ENCODE measurements at places on chromosomes 5 and 9. TPM values are rescaled to one million over a fixed set of nuclear protein-coding genes. Genes with fewer than 3 reads are reported as not detected.

Gene MAP1B
- total RNA-seq: 587 TPM

Gene DRD1
- total RNA-seq: not detected

Gene COL27A1
- total RNA-seq: 24.3 TPM

Gene GAPT
- total RNA-seq: not detected

Gene PAM
- 132 TPM for total RNA-seq

Gene PCDHAC2
- total RNA-seq: 1.3 TPM

Gene SPINK7
- not detected for total RNA-seq

Gene CCL27
- not detected for total RNA-seq

Gene MROH2B
- total RNA-seq: not detected

Gene LRRC19
- total RNA-seq: not detected

Gene CDKN2B
- 18.2 TPM for total RNA-seq

Gene SLC25A2
- 4.8 TPM for total RNA-seq

Gene TRPM3
- total RNA-seq: 5.2 TPM

Gene MRRF
- 37.7 TPM for total RNA-seq

Gene SHOC1
- not detected for total RNA-seq

Gene KIF4B
- not detected for total RNA-seq

Gene WDR38
- 0.39 TPM for total RNA-seq

Gene IL33
- total RNA-seq: 19.0 TPM

Gene CDX1
- total RNA-seq: not detected

Gene HTR4
- total RNA-seq: 0.21 TPM

Gene SPATA31C1
- not detected for total RNA-seq

Gene PCDHGB7
- 18.0 TPM for total RNA-seq

Gene IL17B
- 71.6 TPM for total RNA-seq

Gene UBAP2
- 29.7 TPM for total RNA-seq

Gene CCDC187
- total RNA-seq: not detected

Gene PFN3
- not detected for total RNA-seq

Gene GPR150
- total RNA-seq: 0.44 TPM

Gene GZMA
- total RNA-seq: not detected

Gene TMEM171
- total RNA-seq: 0.90 TPM

Gene IRX2
- not detected for total RNA-seq

Gene SLC6A3
- total RNA-seq: 0.20 TPM

Gene NR2F1
- 65.1 TPM for total RNA-seq

Gene C8G
- total RNA-seq: 3.3 TPM

Gene PCDHB13
- total RNA-seq: 8.7 TPM

Measured in tibial nerve (tissue), 4 donors.